ENCODE measurements at places on chromosomes 2 and 18.
A peak's percentile ranks its signal among the peaks of the same experiment; 100 is the strongest.

- H3K4me3 ChIP-seq = no peak overlapping the region
- H3K36me3 ChIP-seq = no peaks in the 10 kb centered on the region
- H3K4me1 ChIP-seq = peaks cover 2% of the 10 kb centered on the region
- DNase-seq = no peak
- H3K27me3 ChIP-seq = no peaks in the 10 kb centered on the region
- H3K27ac ChIP-seq = no peak overlapping the region
Measured at GRCh38 chr2:44242904-44243303, 32.4 kb upstream of the SLC3A1 start.

- H3K4me1 ChIP-seq = no peaks in the 10 kb centered on the region
- DNase-seq = no peak
- no peaks in the 10 kb centered on the region for H3K27me3 ChIP-seq
- H3K27ac ChIP-seq = no peak overlapping the region
- 0 out of 2 replicates have a peak, but pooled peaks cover 2% of the 10 kb centered on the region for H3K36me3 ChIP-seq
- no peak overlapping the region for H3K4me3 ChIP-seq
Measured at GRCh38 chr2:176390276-176391147, 121.3 kb downstream of the MTX2 start.

GRCh38 chr2:142866426-142866825, 11.0 kb upstream of the KYNU start:
- H3K4me3 ChIP-seq = no peak overlapping the region
- no peaks in the 10 kb centered on the region for H3K36me3 ChIP-seq
- no peaks in the 10 kb centered on the region for H3K27me3 ChIP-seq
- DNase-seq = no peak
- no peak overlapping the region for H3K27ac ChIP-seq
- H3K4me1 ChIP-seq = no peaks in the 10 kb centered on the region

DNA sequence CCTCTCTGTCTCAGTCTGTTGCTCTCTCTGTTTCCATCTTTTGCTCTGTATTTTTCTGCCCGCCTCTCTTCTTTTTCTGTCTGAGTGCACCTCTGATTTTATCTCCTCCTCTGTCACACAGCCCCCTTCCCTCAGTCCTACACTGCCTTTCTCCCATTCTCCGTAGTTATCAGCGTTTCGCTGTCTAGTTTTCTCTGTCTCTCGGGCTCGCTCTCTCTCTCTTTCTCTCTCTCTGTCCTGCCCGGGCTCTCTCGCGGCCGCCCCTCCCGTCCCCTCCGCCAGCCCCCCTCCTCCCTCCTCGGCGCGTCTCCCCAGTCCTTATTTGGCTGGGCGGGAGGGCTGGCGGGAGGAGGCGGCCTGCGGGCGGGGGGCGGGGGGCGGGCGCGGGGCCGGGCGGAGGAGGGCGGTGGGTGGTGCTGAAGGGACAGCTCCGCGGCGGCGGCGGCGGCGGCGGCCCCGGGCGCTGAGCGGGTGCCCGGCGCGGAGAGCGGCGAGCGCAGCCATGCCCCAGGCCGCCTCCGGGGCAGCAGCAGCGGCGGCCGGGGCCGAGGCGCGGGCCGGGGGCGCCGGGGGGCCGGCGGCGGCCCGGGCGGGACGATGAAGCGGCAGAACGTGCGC, at the start of gene KCNK3:
KCNK3 (plus strand) TSS at position 444 of the 618 bp plus-strand sequence; CDS start at position 598, 154 bp downstream.
- peaks cover 24% of the 10 kb centered on the region for H3K27me3 ChIP-seq
- DNase-seq = no peak
- H3K4me3 ChIP-seq = peak within 1 kb of the TSS; percentile 31
- H3K36me3 ChIP-seq = no peaks in the 10 kb centered on the region
- no peak within 1 kb of the TSS for H3K27ac ChIP-seq

DNA sequence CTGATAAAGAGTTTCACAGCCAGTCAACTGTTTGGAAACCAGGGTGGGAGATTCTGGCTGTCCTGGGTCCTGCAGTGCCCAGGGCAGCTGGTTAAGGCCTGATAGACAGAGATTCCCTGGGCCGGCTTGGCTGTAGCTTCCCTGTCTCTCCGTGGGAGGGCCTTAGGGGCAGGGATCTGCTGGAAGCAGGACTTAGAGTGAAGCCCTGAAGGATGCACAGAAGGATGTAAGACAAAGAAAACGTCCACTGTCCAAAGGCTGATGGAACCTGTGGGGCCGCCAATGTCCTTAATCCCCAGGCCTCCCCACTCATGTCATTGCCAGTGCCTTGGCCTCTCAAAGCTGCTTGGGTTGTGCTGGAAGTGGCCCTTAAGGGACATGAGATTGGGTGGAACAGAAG, 33.0 kb downstream of the MROH2A start:
- DNase-seq = no peak
- no peaks in the 10 kb centered on the region for H3K4me1 ChIP-seq
- H3K27me3 ChIP-seq = no peaks in the 10 kb centered on the region
- no peak overlapping the region for H3K4me3 ChIP-seq

- H3K27me3 ChIP-seq = no peaks in the 10 kb centered on the region
- H3K36me3 ChIP-seq = no peaks in the 10 kb centered on the region
- H3K4me1 ChIP-seq = peaks cover 1% of the 10 kb centered on the region
- DNase-seq = no peak
- no peak overlapping the region for H3K27ac ChIP-seq
- no peak overlapping the region for H3K4me3 ChIP-seq
Measured at GRCh38 chr2:144152817-144153271, 367.1 kb downstream of the ZEB2 start.

GRCh38 chr2:70417011-70417410, 115.1 kb upstream of the FAM136A start:
- no peak overlapping the region for H3K4me3 ChIP-seq
- no peak for DNase-seq
- no peaks in the 10 kb centered on the region for H3K4me1 ChIP-seq
- H3K27ac ChIP-seq = no peak overlapping the region
- H3K36me3 ChIP-seq = no peaks in the 10 kb centered on the region
- H3K27me3 ChIP-seq = peaks cover 4% of the 10 kb centered on the region

- H3K36me3 ChIP-seq = no peaks in the 10 kb centered on the region
- no peak for DNase-seq
- no peaks in the 10 kb centered on the region for H3K27me3 ChIP-seq
- H3K27ac ChIP-seq = no peak overlapping the region
- H3K4me3 ChIP-seq = no peak overlapping the region
Measured at GRCh38 chr2:45781464-45781811, 130.0 kb downstream of the PRKCE start.

DNA sequence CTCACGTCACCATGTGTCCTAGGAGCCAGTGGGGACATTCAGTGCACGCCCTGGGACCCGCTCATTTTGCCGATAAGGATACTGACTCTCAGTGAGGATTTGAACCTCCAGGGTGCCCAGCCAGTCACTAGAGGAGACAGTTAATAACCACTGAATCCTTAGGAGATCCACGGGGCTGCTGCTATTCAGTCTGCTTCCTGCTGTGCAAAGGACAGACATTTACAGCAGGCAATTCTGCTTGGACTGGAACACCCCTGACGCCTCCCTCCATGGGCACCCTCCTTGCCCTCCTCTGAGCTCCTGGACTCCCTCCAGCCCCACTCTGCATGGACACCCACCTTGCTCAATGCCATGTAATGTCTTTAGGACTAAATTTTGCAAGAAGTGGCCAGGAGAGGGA, 265.5 kb downstream of the EIPR1 start:
- no peak overlapping the region for H3K4me3 ChIP-seq
- no peaks in the 10 kb centered on the region for H3K27me3 ChIP-seq
- H3K4me1 ChIP-seq = no peaks in the 10 kb centered on the region

GRCh38 chr2:95300450-95300849, 3.3 kb downstream of the KCNIP3 start:
- no peaks in the 10 kb centered on the region for H3K36me3 ChIP-seq
- no peaks in the 10 kb centered on the region for H3K27me3 ChIP-seq
- H3K4me3 ChIP-seq = no peak overlapping the region
- no peak overlapping the region for H3K27ac ChIP-seq
- no peak for DNase-seq

GRCh38 chr2:23540804-23541360, 155.9 kb downstream of the KLHL29 start:
- no peak for DNase-seq
- no peaks in the 10 kb centered on the region for H3K36me3 ChIP-seq
- no peaks in the 10 kb centered on the region for H3K27me3 ChIP-seq
- H3K27ac ChIP-seq = no peak overlapping the region
- no peaks in the 10 kb centered on the region for H3K4me1 ChIP-seq
- no peak overlapping the region for H3K4me3 ChIP-seq

- H3K36me3 ChIP-seq = no peaks in the 10 kb centered on the region
- H3K4me1 ChIP-seq = 0 out of 2 replicates have a peak, but pooled peaks cover 2% of the 10 kb centered on the region
- H3K27me3 ChIP-seq = no peaks in the 10 kb centered on the region
- no peak overlapping the region for H3K27ac ChIP-seq
- H3K4me3 ChIP-seq = no peak overlapping the region
Measured at GRCh38 chr2:53437371-53437770, 330.2 kb upstream of the CHAC2 start.

GRCh38 chr18:49447810-49448745, 12.4 kb downstream of the DYM start:
- no peaks in the 10 kb centered on the region for H3K27me3 ChIP-seq
- H3K36me3 ChIP-seq = no peaks in the 10 kb centered on the region
- H3K4me3 ChIP-seq = no peak overlapping the region
- peak; percentile 91 for DNase-seq

- H3K4me3 ChIP-seq = no peak overlapping the region
- DNase-seq = no peak
- no peaks in the 10 kb centered on the region for H3K36me3 ChIP-seq
- peaks cover 13% of the 10 kb centered on the region for H3K4me1 ChIP-seq
- no peak overlapping the region for H3K27ac ChIP-seq
Measured at GRCh38 chr2:98458667-98459380, 14.2 kb downstream of the INPP4A start.

- no peaks in the 10 kb centered on the region for H3K4me1 ChIP-seq
- no peak overlapping the region for H3K27ac ChIP-seq
- H3K4me3 ChIP-seq = no peak overlapping the region
- no peak for DNase-seq
- no peaks in the 10 kb centered on the region for H3K36me3 ChIP-seq
Measured at GRCh38 chr2:176999301-176999700, 213.3 kb upstream of the HNRNPA3 start.

GRCh38 chr2:7119132-7119835, 202.1 kb downstream of the RNF144A start:
- no peaks in the 10 kb centered on the region for H3K4me1 ChIP-seq
- no peaks in the 10 kb centered on the region for H3K36me3 ChIP-seq
- H3K4me3 ChIP-seq = no peak overlapping the region

DNA sequence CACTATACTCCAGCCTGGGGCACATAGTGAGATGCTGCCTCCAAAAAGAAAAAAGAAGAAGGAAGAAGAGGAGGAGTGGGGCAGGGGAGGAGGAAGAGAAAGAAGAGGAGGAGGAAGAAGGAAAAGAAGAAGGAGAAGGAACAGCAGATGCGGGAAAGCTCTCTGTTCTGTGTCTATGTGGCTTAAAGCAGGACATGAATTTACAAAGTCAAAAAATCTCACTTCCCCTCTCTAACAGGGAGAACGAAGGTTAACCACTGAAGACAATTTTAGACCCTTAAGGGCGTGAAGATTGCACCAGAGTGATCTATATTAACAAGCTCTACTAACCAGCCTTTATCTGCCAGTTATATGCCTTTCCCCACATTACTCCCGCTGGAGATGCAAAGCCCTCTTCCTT, 258.9 kb downstream of the METTL4 start:
- no peak for DNase-seq
- no peak overlapping the region for H3K27ac ChIP-seq
- no peaks in the 10 kb centered on the region for H3K36me3 ChIP-seq
- H3K4me3 ChIP-seq = no peak overlapping the region

DNA sequence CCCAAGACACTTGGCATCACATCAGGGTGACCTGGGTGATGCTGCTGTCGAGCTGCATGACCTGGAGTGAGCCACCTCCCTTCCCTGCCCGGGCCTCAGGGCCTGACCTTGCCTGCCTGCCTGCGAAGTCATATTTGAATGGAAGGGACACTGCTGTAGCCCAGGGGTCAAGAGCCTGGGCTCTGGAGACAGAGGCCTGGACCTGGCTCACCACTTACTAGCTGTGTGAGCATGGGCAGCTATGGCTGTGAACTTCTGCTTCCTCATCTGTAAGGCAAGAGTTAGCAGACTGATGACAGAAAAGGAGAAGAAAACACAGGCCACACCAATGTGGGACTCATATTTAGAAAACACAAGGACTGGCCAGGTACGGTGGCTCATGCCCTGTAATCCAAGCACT, 118.7 kb downstream of the ZFP36L2 start:
- H3K4me1 ChIP-seq = no peaks in the 10 kb centered on the region
- H3K36me3 ChIP-seq = no peaks in the 10 kb centered on the region
- H3K27me3 ChIP-seq = no peaks in the 10 kb centered on the region
- no peak overlapping the region for H3K4me3 ChIP-seq

DNA sequence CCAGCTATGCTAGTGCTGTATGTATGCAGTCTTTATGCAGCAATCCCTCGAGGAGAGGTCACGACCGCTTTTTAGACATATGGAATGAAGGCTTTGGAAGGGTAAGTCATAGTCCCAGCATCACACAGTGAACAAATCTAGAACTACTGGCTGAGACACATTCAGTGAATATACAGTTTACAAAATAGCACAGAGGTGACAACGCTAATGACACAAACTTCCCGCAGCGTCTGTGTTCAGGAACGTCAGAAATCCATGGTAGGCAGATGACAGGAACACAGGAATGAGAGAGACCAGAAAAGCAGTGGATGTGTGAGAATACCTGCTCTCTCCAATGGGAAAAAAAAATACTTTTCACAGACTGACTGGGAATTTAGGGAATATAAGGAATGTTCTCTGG, 29.6 kb downstream of the CABYR start:
- no peaks in the 10 kb centered on the region for H3K36me3 ChIP-seq
- no peaks in the 10 kb centered on the region for H3K27me3 ChIP-seq
- H3K4me1 ChIP-seq = no peaks in the 10 kb centered on the region

- peaks cover under 1% of the 10 kb centered on the region for H3K4me1 ChIP-seq
- H3K27me3 ChIP-seq = no peaks in the 10 kb centered on the region
- H3K27ac ChIP-seq = no peak overlapping the region
- DNase-seq = no peak
- H3K4me3 ChIP-seq = no peak overlapping the region
- no peaks in the 10 kb centered on the region for H3K36me3 ChIP-seq
Measured at GRCh38 chr2:9552219-9553178, 3.1 kb downstream of the ADAM17 start.

GRCh38 chr2:222381566-222381965, 42.8 kb upstream of the SGPP2 start:
- no peak overlapping the region for H3K27ac ChIP-seq
- no peaks in the 10 kb centered on the region for H3K27me3 ChIP-seq
- DNase-seq = no peak
- no peak overlapping the region for H3K4me3 ChIP-seq

- no peaks in the 10 kb centered on the region for H3K36me3 ChIP-seq
- H3K27me3 ChIP-seq = no peaks in the 10 kb centered on the region
- H3K4me3 ChIP-seq = no peak overlapping the region
- no peak for DNase-seq
Measured at GRCh38 chr18:73683409-73684238, 464.0 kb downstream of the FBXO15 start.

GRCh38 chr2:238090887-238091286, 9.3 kb upstream of the ESPNL start:
- H3K36me3 ChIP-seq = peaks cover 2% of the 10 kb centered on the region
- no peak overlapping the region for H3K27ac ChIP-seq
- no peaks in the 10 kb centered on the region for H3K4me1 ChIP-seq
- no peak for DNase-seq

DNA sequence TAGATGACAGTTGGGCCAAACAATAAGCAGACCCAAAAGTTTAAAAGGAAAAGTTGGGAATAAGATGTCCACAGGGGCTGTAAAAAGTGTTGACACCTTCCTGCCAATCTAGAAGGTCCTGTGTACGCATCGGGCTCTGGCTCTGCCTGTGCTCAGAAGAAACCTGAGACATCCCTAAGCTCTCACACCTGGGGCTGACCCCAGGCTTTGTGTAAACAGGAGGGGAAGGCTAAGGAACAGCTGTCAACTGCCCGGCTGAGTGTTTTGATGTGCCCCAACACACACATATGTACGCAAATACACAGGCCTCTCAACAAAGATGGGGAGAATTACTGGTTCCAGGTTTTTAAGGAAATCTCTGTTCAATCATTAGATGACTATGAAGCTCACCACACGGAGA, 59.5 kb downstream of the TMEM131 start:
- H3K4me1 ChIP-seq = no peaks in the 10 kb centered on the region
- H3K27me3 ChIP-seq = no peaks in the 10 kb centered on the region
- no peak overlapping the region for H3K4me3 ChIP-seq
